IPS-NIHi11 (cell line): ENCODE measurements at places on chromosomes 1 and 21.
A peak's percentile ranks its signal among the peaks of the same experiment; 100 is the strongest.

GRCh38 chr1:204659056-204659455 is 26.5 kb downstream of the LRRN2 start:
- no peak for DNase-seq

- no peak for DNase-seq
These were observed 32.5 kb downstream of the CDKN2C start for GRCh38 chr1:51002516-51002915.

DNA sequence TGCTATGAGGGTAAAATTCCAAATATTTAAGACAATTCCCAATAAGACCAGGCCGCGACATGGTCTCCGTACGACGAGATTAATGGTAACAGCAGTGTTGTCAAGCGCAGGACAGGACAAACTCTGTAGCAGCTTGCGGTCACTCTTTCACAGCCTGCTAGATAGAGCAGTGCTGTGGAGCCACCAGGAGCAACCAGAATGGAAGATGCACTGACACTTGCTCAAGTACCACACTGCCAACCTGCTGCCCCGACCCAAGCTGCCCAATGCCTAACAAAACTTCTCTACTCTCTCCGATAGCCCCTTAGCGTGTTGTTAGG is 636 bp downstream of the WARS2 start:
- DNase-seq: no peak

DNA sequence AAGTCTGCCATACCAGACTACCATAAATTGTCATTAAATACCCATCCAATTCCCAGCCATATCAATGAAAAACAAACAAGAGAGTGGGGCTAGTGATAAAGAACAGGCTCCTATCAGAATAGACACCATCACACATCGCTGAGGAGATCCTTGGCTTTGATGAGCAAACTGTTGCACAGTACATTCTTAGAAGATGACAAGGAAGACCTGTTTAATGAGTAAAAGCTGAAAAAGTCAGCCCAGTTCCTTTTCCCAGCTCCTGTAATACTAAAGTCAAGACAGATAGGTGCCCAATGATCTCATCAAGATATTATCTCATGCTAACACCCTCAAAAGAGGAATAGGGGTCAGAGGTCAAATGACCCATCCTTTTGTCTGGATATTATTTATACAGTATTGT is 164.5 kb upstream of the COA6 start:
- DNase-seq: no peak

- peak; percentile 66 for DNase-seq
These were observed 26.8 kb downstream of the SLC1A7 start for GRCh38 chr1:53115403-53116306.

DNA sequence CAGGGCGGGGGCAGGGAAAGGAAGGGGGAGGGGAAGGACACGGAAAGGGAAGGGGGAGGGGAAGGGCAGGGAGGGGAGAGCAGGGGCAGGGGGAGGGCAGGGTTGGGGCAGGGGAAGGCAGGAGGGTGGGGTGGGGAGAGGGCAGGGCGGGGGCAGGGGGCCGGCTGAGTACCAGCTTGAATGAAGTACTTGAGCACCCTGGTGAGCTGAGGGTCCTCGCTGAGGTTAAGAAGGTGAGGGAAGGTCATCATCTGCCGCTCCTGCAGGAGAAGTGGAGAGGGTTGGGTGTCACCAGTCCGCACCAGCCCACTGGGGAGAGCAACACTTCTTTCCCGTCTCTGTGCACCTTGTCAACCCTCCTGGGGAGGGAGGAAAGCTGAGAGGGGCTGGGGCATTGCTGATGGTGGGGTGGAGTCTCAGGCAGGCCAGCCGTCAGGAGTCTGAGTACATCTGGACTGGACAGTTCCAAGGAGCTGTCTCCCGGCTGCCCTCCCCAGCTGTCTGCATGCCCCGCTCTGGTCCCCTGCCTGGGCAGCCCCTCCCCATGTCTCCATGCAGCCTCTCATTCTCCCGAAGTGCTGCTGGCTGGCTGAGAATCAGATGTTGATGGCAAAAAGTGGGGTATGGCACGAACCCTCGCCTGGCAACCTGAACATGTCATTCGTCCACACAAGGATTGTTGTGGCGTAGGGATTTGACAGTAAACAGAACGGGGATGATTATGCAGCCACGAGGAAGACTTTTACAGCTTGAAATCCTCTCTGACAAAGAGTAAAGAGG is 70.0 kb downstream of the SCCPDH start:
- peak; percentile 34 for DNase-seq

DNA sequence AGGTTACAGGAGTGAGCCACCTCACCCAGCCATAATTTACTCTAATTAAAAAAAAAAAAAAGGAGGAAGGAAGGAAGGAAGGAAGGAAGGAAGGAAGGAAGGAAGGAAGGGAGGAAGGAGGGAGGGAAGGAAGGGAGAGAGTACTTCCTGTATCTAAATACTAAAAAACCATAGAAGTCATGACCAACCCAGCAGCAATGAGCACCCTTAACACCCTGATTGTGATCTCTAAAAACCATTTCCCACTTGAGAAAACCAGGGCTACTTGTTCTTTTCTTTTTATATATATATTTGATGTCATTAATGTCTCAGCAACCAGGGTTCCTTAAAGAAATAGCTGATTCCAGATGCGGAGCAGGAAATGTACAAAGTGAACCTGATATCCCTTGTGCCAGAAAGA is 31.2 kb downstream of the ARID4B start:
- no peak for DNase-seq

DNA sequence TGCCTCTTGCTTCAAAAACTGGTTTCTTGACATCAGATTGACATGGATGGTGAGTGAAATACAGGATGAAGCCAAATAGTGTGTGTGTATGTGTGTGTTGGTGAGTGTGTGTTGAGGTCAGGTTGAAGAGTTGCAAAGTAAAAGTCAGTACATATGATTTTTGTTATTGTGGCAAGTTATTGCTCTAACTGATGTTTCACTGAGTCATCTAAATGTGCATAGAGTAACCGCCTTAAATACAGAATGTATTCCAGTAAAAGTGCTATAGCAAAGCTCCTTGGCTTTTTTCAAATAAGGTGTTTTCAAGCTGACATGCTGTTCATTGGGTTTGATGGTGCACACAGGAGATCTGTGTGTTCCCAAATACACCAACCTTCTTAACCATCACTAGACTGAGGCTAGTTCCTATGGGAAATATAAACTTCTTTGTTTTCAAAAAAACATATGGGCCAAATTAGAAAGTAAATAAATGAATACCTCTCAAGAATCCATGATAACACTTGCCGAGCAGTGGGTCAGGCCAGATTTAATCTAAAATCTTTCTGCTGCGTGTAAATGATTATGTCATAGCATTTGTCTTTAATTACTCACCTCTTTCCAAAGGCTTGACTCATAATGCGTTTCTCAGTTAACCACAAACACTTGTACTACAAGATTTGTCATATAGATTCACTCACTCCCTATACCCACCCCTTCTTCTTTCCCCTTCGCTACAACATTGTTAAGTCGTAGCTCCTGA is 151.1 kb downstream of the LYPLAL1 start:
- no peak for DNase-seq

GRCh38 chr1:149884433-149885338 is 14.7 kb upstream of the BOLA1 start:
- no peak for DNase-seq

GRCh38 chr1:96674915-96675314 is 46.7 kb upstream of the PTBP2 start:
- DNase-seq: peak; percentile 10

DNA sequence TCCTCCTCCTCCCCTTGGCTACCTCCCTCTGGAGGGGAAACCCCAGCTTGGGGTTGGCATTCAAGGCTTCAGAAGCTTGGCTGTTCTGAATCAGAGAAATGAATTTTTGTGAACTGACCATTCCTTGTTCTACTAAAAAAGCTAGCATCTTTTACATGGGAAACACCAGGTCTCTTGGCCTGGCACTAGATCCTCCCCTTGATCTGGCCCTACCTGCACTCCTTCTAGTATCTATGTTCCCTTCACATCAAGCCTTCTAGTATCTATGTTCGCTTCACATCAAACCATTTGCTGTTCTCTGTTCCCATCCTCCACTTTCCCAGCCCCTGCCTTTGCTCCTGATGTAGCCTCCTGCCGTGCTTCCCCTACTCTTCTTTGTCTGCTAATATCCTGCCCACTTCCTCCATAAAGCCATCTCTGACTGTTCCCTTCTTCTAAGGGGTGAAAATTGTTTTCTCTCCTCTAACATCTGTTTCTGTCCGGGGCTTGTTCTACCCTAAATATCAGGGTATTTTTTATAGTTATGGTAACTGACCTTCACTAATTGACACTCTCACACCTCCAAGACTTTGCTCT is 25.8 kb downstream of the FAM151A start:
- DNase-seq: no peak

GRCh38 chr1:43337588-43337987 is at the start of gene MPL:
Gene MPL (plus strand): TSS chr1:43337818. CDS start chr1:43337849, 31 bp downstream.
- DNase-seq: no peak

DNA sequence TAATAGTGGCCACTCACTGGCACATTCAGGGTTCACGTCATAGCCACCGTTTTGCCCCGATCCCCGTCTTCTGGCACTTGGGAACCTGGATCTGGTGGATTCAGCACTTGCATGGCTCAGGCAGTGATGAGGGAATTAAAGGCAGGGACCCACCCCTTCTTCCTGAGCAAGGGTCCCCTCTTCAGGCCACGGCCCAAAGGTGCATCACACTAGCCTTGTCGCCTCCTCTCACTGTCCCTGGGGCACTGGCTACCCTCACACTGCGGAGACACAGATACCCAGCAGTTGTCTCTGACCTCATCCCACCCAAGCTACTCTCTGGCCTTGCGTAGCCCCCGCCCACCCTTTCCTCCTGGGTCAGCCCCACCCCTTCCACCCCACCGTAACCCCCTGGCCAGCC is 19.9 kb upstream of the LDLRAP1 start:
- DNase-seq: peak; percentile 52

DNA sequence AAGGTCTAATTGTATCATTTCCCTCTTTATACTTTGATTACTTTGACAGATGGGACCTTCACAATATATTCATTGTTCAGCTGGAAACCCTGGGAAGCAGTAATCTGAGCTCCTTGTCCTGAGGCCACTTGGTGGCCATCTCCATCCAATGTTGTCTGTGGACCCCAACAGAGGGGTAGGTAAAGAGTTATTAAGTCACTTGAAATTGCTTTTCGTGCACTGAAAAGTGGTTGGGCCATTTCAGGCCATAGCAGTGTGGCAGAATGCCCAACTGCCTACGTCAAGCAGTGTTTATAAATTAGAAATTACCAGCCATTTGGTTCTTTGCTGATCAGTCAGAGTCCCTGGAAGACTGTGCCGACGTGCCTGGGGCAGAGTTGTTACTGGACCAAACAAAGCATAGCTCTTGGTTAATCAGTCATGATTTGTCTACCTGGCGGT is 308.3 kb upstream of the USP25 start:
- no peak for DNase-seq

GRCh38 chr1:53685272-53686051 is 53.5 kb downstream of the GLIS1 start:
- no peak for DNase-seq

DNA sequence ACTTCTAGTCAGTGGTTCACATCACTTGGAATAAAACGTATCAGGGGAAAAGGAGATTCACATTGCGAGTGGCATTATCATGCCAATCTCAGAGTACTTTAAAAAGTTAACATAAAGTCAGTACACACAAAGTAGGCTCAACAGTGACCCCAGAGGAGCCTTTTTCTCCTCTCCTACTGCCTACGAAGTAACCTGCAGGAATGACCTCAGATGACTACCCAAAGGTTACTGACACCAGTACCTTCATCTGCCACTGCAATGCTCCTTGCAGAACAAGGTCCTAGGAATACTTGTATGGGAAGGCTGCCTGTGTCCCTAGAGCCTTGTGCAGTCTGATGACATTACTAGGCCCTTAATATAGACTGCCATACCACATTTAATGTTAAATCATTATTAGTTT is 389.8 kb upstream of the LYPLAL1 start:
- no peak for DNase-seq

- DNase-seq: no peak
These were observed 98.3 kb downstream of the DUSP10 start for GRCh38 chr1:221643404-221644144.

GRCh38 chr21:34715985-34716596 is 47.3 kb downstream of the CLIC6 start:
- DNase-seq: no peak

DNA sequence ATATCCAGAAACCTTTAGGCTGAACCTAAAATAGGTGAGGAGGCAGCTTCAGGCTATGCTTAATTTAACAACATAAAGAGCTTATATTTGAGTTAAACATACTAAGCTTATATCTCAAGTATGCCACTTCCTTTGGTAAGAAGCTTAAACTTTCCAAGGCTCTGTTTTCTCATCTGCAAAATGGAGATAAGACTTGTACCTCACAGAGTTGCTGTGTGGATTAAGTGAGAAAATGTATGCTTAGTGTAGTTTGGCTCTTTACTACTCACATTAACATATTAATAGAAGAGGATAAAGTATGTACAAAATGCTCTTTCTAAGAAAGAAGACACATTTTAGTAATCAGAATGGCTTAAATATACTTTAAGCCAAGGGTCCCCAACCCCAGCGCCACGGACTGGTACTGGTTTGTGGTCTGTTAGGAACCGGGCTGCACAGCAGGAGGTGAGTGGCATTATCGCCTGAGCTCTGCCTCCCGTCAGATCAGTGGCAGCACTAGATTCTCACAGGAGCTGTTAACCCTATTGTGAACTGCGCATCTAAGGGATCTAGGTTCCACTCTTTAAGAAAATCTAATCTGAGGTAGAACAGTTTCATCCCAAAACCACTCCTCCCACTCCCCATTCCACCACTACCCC is 77.2 kb downstream of the HS2ST1 start:
- DNase-seq: no peak

DNA sequence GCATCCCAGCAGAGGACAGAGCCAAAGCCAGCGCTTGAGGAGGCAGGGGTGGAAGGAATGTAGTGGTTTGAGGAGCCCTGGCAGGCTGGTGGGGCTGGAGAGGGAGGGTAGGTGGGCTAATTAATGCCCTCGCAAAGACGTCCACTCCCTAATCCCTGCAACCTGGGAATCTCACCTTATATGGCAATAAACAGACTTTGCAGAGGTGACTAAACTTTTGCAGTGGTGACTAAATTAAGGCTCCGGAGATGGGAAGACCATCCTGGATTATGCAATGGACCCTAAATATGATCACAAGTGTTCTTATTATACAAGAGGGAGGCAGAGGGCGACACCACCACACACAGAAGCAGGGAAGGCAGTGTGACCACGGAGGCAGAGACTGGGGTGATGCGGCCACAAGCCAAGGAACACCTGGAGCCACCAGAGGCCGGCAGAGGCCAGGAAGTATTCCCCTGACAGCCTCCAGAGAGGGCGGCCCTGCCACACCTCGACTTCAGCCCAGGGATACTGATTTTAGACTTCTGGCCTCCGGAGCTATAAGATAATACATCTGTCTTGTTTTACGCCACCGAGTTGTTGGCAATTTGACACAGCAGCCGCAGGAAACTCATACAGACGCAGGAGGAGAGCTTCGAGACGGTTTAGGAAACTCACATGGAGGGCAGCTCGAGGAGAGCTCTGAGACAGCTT is 23.1 kb upstream of the NPPB start:
- DNase-seq: peak; percentile 6
